CD4-positive, alpha-beta T cell treated with Interleukin-15 for 1 hour (primary cell): ENCODE measurements at places on chromosomes 2 and 18.

DNA sequence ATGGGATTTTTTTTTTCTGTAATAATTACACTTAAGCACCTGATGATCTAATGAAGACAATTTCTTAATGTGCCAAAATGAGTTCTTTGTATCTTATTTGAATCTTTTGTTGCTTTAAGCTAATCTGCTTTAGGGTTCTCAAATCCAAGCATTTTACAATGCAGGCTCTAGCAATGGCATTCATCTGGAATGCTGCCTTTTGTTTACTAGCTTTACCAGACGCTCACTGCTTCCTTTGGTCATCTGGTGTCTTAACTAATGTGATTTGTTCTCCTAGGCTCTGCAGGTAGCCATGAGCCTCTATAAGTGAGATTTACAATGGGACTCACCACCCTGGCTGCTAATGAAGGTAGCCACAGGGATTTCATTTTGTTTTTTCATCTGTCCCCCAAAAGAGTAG lies 100.3 kb downstream of the GREB1L start:
- DNase-seq, result no peak

DNA sequence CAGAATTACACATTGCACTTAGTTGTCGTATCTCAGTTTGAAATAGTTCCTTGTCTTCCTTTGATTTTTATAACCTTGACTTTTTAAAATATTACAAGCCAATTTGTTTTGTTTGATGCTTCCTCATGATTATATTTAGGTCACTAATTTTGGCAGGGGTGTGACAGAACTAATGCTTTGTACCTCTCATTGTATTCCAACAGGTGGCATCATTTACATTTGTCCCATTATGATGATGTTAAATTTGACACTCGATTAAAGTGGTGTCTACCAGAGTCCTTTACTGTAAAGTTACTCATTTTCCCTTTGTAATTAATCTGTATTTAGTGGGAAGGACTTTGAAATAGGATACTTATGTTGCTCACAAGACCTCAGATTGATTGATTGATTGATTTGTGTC lies 21.5 kb upstream of the MFSD2B start:
- no peak for DNase-seq

- no peak for DNase-seq
Measured at GRCh38 chr2:161576421-161576820, 47.8 kb upstream of the SLC4A10 start.

- DNase-seq, result no peak
Measured at GRCh38 chr2:16568998-16569784, 96.4 kb downstream of the CYRIA start.

DNA sequence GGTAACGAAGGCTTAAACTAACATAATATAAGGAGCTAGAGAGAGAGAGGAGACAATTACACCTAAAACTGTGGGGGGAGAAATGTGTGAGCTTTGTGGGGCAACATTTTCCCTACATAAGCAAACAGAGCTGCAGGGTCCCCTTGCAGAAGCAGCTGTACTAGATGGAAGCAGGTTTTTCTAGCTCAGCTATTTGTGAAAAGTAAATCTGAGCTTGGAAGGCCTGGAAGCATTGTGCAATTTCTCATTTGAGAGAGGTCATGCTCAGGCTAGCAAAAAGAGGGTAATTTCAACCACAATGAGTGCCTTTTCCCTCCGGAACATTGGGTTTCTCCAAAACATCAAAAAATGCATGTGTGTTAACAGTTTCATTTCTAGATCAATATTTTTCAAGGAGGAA lies 130.0 kb downstream of the ARL4C start:
- DNase-seq, result no peak

DNA sequence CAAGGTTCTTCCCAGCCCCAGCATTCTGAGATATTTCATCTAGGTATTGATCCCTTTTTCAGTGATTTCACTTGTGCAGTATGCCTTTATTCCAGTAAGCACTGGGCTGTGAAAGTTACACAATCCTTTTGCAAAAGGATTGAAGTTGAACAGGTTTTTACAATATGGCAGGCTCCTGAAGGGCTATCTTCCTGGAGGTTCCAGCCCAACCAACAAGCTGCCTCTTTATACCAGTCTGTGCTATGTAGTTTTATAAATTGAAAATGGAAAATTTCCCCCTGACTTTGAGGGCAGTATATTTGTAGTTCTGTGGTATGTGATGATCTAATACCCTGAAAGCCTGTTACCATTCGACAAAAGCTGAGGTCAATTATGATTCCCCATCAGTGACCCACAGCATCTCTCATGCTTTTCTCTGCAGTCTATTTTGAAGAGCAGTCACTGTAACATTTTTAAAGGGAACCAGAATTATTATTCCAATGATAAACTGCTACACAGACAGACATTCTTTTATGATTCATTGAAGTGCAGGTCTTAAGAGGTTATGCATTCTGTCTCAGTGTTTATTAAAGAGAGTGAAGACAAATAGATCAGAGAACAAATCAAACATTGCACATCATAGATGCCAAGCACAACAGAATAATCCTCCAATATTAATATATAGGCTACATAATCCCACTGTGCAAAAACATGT lies 35.2 kb upstream of the STPG4 start:
- DNase-seq, result no peak

DNA sequence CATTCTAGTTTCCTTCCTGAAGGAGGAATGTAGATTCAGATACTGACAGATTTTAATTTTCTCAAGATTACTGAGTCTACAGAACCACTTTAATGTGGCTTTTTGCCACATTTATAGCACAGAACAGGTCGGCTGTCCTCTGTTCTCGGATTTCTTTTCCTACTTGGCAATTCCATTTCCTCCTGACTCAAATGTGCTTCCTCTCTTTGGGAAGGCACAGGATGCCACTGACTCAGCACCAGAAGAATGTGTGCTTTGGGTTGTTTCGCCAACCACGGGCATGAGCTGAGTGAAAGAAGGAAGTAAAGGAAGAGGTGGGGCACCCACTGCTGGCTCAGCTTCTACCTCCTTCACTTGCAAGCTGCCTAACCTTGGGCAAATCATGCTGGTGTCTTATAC lies 970.6 kb upstream of the ACVR2A start:
- DNase-seq, result no peak
